Stimulated activated CD8-positive, alpha-beta memory T cell treated with anti-CD3 and anti-CD28 coated beads, Interleukin-15, amount 100 ng/mL, for 1 hour (primary cell): ENCODE measurements at places on chromosomes 4 and X.

- no peak for DNase-seq
These were observed 41.7 kb upstream of the CDKN2AIP start for GRCh38 chr4:183402771-183403170.

DNA sequence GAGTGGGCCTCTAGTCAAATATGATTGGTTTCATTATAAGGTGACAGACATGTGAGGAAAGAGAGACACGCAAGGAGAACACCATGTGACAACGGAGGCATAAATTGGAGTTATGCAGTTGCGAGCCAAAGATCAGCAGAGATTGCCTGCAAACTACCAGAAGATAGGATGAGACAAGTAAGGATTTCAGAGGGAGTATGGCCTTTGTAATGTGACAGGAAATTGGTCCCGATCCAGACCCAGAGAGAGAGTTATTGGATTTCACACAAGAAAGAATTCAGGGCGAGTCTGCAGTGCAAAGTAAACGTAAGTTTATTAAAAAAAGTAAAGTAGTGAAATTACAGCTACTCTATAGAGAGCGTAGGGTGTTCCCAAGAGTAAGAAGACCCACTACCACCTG, 35.7 kb upstream of the NDST4 start:
- DNase-seq = no peak

- no peak for DNase-seq
These were observed 498.9 kb downstream of the GLUD2 start for GRCh38 chrX:121546317-121546716.

GRCh38 chr4:141258558-141258957, 37.9 kb downstream of the ZNF330 start:
- no peak for DNase-seq

- DNase-seq = no peak
These were observed 169.1 kb downstream of the LDB2 start for GRCh38 chr4:16729336-16729735.
